ENCODE measurements at places on chromosomes 3 and 15. TPM values are rescaled to one million over a fixed set of nuclear protein-coding genes. Genes with fewer than 3 reads are reported as not detected.

The SH2D7 gene
- total RNA-seq: not detected

DNA sequence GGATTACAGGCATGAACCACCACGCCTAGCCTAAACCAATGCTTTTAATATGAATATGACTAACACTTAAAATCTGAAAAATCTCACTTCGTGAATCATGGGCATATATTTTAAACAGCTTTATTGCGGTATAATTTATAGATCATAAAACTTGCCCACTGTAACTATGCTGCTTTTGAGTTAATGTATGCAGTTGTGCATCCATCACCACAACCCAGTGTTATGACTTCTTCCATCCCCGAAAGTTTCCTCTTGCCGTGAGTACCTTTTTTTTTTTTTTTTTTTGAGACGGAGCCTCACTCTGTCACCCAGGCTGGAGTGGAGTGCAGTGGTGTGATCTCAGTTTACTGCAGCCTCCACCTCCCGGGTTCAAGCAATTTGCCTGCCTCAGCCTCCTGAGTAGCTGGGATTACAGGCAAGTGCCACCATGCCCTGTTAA is 7.1 kb downstream of the KAT2B start:
- H3K27ac ChIP-seq: peak overlapping the region; percentile 3
- no peak for DNase-seq
- no peaks in the 10 kb centered on the region for H3K36me3 ChIP-seq
- peak overlapping the region; percentile 38 for H3K4me3 ChIP-seq

DNA sequence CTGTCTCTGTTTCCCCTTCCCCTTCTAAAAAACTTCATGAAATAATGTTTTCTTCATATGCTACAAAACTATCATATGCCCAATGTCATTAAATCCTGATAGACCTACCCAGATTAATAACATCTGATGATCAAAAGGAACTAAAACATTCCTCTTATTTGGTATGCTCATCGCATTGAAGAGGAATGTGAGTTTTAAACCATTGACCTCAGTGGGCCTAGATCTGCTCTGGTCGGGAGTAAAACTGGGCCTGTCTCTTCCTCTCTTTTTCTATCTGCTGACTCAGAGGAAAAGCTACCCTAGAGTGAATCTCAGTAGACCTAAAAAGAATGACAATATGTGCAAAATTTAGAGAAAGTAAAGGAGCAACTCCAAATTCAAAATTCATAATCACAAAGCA is 275.8 kb downstream of the SATB1 start:
- no peak overlapping the region for H3K4me3 ChIP-seq
- H3K27me3 ChIP-seq: no peaks in the 10 kb centered on the region
- DNase-seq: no peak
- no peaks in the 10 kb centered on the region for H3K36me3 ChIP-seq

- peak; percentile 91 for DNase-seq
- H3K4me1 ChIP-seq: no peaks in the 10 kb centered on the region
- H3K36me3 ChIP-seq: no peaks in the 10 kb centered on the region
- H3K4me3 ChIP-seq: no peak overlapping the region
- H3K27ac ChIP-seq: no peak overlapping the region
Observed at GRCh38 chr15:79184465-79184892, 93.9 kb upstream of the RASGRF1 start.

The SPRED1 gene
- 32.6 TPM for total RNA-seq

DNA sequence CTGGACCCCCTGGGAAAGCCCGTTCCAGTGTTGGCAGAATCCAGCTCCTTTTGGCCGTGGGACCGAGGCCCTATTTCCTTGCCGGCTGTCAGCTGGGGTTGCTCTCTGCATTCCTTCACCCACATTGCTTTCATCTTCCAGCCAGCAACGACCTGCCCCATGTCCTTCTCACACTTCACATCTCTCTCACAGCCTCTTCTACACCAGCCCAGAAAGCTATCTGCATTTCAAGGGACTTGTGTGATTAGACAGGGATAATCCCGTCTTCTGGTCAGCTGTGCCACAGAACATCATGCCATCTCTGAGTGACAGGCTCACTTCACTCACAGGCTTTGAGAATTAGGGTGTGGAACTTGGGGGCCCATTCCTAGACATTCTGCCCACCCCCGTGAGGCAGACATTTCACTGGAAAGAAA is 16.4 kb downstream of the EFCC1 start:
- no peak overlapping the region for H3K4me3 ChIP-seq
- no peak overlapping the region for H3K27ac ChIP-seq
- peak; percentile 66 for DNase-seq
- H3K36me3 ChIP-seq: no peaks in the 10 kb centered on the region
- H3K27me3 ChIP-seq: peaks cover 9% of the 10 kb centered on the region

DNA sequence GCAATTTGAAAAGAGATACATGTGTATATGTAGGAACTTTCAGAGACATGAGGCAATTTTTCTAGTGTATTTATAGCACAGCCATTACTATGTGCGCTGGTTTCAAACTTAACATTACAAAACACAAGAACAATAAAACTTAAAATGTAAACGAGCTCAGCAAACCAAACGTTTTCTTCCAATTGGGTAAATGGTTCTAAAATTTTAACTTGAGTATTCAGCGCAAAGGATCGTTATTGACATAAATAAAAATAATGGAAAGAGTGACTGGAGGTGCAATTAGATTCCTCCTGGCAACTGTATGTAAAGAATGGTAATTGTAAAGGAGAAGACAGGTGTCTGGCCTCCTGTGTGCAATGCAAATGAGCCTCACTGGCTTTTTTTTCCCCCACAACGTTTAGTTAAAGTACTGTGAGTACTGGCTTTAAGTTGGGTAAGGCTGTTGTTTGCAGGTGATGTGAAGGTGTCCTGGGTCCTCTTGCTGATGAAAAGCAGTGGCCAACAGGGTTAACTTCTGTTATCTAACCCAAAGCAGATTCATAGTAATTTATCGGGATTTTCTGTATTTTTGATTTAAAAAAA is 14.1 kb upstream of the GADL1 start:
- no peaks in the 10 kb centered on the region for H3K36me3 ChIP-seq
- no peak overlapping the region for H3K27ac ChIP-seq
- H3K4me3 ChIP-seq: no peak overlapping the region
- no peaks in the 10 kb centered on the region for H3K27me3 ChIP-seq
- H3K4me1 ChIP-seq: peaks cover 13% of the 10 kb centered on the region

The SOX2 gene
- total RNA-seq: not detected

GRCh38 chr3:165466856-165467255 is 270.7 kb upstream of the SLITRK3 start:
- no peak overlapping the region for H3K27ac ChIP-seq
- H3K4me1 ChIP-seq: no peaks in the 10 kb centered on the region
- H3K27me3 ChIP-seq: no peaks in the 10 kb centered on the region
- no peak overlapping the region for H3K4me3 ChIP-seq
- DNase-seq: no peak

GRCh38 chr15:60414016-60414682 is 16.4 kb upstream of the ANXA2 start:
- DNase-seq: peak; percentile 74
- H3K36me3 ChIP-seq: no peaks in the 10 kb centered on the region

All from osteoblast (primary cell).